ENCODE measurements at places on chromosomes 7 and 10.

DNA sequence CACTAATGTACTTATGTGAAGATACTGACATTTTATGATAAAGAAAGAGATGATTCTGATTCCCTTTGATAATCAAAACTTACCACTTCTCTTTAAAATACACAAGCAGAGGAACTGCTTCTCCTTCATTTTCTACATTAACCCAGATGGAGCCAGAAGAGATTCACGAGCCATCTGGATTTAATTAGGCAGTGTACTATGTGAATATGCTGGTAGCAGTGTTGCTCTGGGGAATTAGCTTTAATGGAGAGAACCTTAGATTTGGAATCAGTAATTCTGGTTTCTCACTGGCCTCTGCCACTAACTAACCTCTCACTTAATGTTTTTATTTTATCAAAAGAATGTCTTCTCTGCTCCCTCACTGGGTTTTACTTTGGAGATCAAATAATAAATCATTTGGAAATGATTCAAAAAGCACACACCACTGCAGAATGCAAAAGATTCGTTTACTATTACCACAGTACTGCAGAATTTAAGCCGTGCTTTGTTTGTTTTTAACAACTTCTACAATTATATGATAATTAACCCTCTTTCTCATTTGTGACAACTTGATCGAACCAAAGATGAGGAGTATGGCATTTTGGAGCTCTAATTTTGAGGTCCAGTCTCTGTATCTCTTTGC, 77.5 kb upstream of the PHYHIPL start:
- no peak for DNase-seq

- no peak for DNase-seq
These were observed 95.7 kb downstream of the CNOT4 start for GRCh38 chr7:135414208-135414607.

DNA sequence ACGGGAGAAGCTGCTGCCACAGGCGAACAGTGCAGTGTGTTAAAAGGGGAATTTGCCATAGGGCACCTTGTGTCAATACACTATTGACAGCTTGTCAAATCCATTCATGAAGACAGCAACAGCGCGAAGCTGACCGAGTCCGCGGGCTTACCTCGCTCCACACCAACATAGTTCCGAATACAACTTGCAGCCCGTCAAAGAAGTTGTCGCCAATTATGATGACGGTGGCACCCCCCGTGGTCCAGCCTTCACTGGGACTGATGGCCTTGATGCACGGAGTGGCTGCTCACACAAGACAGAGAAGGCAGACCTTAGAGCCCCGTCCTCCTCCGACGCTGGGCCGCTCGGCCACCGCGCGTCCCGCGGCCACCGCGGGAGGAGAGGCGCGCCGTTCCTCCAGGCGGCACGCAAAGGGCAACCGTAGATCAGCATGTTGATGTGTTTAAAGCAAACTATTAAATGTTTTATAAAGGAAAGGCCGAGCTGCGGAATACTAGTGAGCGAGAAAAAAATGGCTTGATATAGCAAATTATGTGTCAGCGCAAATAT, 96.4 kb downstream of the EBF3 start:
- no peak for DNase-seq

DNA sequence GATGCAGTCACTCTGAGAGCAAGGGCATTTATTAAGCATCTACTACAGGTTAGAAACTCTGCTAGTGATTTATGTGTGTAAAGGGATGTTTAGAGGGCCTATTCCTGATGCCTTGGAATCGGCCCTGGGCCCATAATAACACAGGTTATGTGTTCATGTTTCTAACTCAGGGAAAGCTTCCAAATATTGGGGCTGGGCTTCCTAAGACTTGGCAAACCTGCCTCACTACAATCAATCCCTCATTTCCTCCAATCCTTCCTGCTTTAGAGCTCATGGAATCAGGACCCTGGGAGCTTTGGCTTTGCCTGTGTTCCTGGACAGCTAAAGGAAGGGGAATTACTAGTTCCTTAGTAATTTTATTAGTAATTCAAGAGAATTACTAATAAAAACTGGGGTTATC, 148.8 kb downstream of the HIBADH start:
- no peak for DNase-seq

DNA sequence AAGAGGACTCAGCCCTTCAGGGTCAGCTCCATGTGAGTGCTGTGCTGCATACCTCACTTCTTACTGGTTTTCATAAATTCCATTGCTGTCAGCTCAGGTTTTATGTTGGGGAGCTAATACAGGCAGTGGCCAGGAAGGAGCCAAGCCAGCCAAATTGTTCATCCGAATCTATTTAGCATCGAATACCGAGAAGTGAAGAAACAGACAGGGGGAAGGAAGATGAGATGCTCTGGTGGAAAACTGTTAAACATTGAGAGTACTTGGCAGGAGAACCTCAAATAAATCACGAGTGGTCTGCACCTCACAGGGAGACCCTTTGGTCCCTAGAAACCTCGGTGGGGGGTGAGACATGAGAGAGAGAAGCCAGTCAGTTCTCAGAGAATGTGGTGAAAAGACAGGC, 196.0 kb upstream of the TMEM72 start:
- no peak for DNase-seq
